ENCODE measurements at places on chromosomes 4 and X.
A peak's percentile ranks its signal among the peaks of the same experiment; 100 is the strongest.

- H3K36me3 ChIP-seq, result no peaks in the 10 kb centered on the region
- H3K4me3 ChIP-seq, result no peak overlapping the region
- no peak overlapping the region for H3K27ac ChIP-seq
- no peaks in the 10 kb centered on the region for H3K4me1 ChIP-seq
These were observed 698.0 kb downstream of the FAT4 start for GRCh38 chr4:126012691-126013290.

DNA sequence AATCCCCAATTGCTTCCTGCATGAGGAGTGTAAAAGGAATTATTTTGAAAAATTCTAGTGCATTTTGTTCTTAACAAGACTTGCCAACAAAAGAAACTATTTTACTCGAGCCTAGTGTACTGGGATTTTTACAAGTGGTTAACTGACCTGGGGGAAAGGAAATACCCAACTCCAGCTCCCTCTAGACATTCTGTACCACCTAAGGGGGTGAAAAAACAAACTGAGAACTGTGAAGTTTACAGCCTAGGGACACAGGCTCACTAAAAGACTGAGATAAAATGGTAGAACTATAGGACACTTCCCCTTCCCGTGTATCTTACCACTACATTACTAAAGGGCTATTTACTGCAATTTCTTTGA is 2.6 kb upstream of the ADH5 start:
- H3K27ac ChIP-seq, result peak overlapping the region; percentile 72
- peaks cover 28% of the 10 kb centered on the region for H3K4me1 ChIP-seq
- DNase-seq, result no peak
- H3K27me3 ChIP-seq, result no peaks in the 10 kb centered on the region

- DNase-seq, result peak; percentile 37
- H3K4me1 ChIP-seq, result peaks cover 18% of the 10 kb centered on the region
- no peaks in the 10 kb centered on the region for H3K27me3 ChIP-seq
- H3K4me3 ChIP-seq, result peak overlapping the region; percentile 88
These were observed 653 bp downstream of the PLA2G12A start for GRCh38 chr4:109729117-109729717.

DNA sequence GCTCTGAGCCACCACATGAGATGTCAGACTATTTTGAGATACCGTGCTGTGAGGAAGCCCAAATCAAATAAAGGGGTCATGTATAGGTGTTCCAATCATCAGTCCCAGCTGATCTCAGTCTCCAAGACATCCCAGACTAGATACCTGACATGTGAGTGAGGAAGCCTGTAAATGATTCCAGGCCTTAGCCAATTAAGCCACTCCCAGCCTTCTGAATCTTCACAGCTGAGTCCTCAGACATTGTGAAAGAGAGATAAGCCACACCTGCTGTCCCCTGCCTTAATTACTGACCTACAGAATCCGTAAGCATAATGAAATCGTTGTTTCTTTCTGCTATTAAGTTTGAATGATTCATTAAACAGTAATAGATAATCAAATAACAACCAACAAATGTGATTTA is 671.4 kb downstream of the ZNF674 start:
- peaks cover 37% of the 10 kb centered on the region for H3K27me3 ChIP-seq
- no peak overlapping the region for H3K27ac ChIP-seq
- no peak for DNase-seq
- no peaks in the 10 kb centered on the region for H3K4me1 ChIP-seq
- H3K4me3 ChIP-seq, result no peak overlapping the region

DNA sequence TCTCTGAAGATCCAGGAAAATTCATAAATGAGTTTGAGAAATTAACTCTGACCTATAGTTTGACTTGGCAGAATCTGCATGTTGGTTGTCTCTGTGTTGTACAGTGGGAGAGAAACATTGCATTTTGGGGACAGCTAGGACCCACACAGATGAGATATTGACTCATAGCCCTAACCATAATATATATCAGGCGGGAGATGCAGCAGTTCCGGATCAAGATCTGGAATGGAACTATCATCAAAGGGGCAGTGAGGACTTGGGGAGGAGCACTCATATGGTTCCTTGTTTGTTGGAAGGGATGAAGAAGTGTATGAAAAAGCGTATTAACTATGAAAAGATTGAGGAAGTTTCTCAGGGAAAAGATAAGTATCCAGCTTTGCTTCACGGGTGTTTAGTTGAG is 14.0 kb downstream of the CXCL2 start:
- H3K27ac ChIP-seq, result no peak overlapping the region
- no peaks in the 10 kb centered on the region for H3K27me3 ChIP-seq
- H3K36me3 ChIP-seq, result no peaks in the 10 kb centered on the region
- no peak overlapping the region for H3K4me3 ChIP-seq

- DNase-seq, result no peak
- H3K4me1 ChIP-seq, result no peaks in the 10 kb centered on the region
These were observed 22.2 kb upstream of the GCNA start for GRCh38 chrX:71556036-71556435.

GRCh38 chr4:175946472-175947116 is 119.0 kb upstream of the WDR17 start:
- no peak for DNase-seq
- H3K4me3 ChIP-seq, result no peak overlapping the region
- H3K27me3 ChIP-seq, result no peaks in the 10 kb centered on the region
- H3K36me3 ChIP-seq, result no peaks in the 10 kb centered on the region
- H3K4me1 ChIP-seq, result peaks cover under 1% of the 10 kb centered on the region
- no peak overlapping the region for H3K27ac ChIP-seq

GRCh38 chr4:4217113-4217512 is 9.6 kb downstream of the OTOP1 start:
- H3K36me3 ChIP-seq, result no peaks in the 10 kb centered on the region
- DNase-seq, result peak; percentile 10
- peak overlapping the region; percentile 68 for H3K27ac ChIP-seq
- H3K4me1 ChIP-seq, result peaks cover 15% of the 10 kb centered on the region
- no peak overlapping the region for H3K4me3 ChIP-seq

DNA sequence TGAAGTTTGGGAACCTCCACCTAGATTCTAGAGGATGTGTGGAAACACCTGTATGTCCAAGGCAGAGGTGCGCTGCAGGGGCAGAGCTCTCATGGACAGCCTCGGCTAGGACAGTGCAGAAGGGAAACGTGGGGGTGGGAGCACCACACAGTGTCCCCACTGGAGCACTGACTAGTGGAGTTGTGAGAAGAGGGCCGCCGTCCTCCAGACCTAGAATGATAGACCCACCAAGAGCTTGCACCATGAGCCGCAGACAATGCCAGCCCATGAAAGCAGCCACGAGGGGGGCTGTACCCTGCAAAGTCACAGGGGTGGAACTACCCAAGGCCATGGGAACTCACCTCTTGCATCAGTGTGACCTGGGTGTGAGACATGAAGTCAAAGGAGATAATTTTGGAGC is 274.5 kb upstream of the FMR1 start:
- H3K27me3 ChIP-seq, result no peaks in the 10 kb centered on the region
- no peaks in the 10 kb centered on the region for H3K4me1 ChIP-seq
- no peak overlapping the region for H3K4me3 ChIP-seq
- H3K36me3 ChIP-seq, result peaks cover 15% of the 10 kb centered on the region
- no peak overlapping the region for H3K27ac ChIP-seq

- no peak overlapping the region for H3K4me3 ChIP-seq
- H3K27me3 ChIP-seq, result no peaks in the 10 kb centered on the region
- no peaks in the 10 kb centered on the region for H3K36me3 ChIP-seq
- no peak overlapping the region for H3K27ac ChIP-seq
These were observed 75.0 kb downstream of the MGST2 start for GRCh38 chr4:139740531-139741041.

DNA sequence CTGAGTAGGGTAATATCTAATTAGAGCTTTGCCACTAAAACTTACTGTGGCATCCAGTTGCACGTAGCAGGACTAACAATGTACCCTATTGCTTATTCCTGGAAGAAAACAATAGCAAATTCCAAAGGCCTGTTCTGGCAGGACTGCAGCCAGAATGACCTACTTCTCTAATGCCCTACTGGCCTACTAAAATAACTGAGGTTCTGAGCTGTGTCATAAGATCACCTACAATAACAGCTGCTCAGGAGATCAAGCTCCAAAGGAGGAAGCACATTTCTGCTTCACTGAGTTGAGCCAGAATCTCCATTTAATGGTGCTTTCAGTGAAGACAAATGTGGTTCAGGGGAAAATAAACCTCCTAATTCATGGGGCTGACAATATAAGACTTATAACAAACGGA is 42.2 kb upstream of the CXCL8 start:
- H3K4me3 ChIP-seq, result no peak overlapping the region
- peaks cover 25% of the 10 kb centered on the region for H3K4me1 ChIP-seq

- peak; percentile 60 for DNase-seq
- H3K27me3 ChIP-seq, result no peaks in the 10 kb centered on the region
- H3K27ac ChIP-seq, result no peak overlapping the region
- no peak overlapping the region for H3K4me3 ChIP-seq
These were observed 254.0 kb downstream of the TMA16 start for GRCh38 chr4:163748449-163748848.

- no peak overlapping the region for H3K27ac ChIP-seq
- no peak overlapping the region for H3K4me3 ChIP-seq
- H3K36me3 ChIP-seq, result no peaks in the 10 kb centered on the region
- H3K27me3 ChIP-seq, result no peaks in the 10 kb centered on the region
- H3K4me1 ChIP-seq, result no peaks in the 10 kb centered on the region
These were observed 175.5 kb downstream of the DHRSX start for GRCh38 chrX:2325076-2325784.

- H3K36me3 ChIP-seq, result no peaks in the 10 kb centered on the region
- no peaks in the 10 kb centered on the region for H3K4me1 ChIP-seq
- no peak overlapping the region for H3K27ac ChIP-seq
These were observed 551.4 kb upstream of the ADGRL3 start for GRCh38 chr4:60648774-60649173.

DNA sequence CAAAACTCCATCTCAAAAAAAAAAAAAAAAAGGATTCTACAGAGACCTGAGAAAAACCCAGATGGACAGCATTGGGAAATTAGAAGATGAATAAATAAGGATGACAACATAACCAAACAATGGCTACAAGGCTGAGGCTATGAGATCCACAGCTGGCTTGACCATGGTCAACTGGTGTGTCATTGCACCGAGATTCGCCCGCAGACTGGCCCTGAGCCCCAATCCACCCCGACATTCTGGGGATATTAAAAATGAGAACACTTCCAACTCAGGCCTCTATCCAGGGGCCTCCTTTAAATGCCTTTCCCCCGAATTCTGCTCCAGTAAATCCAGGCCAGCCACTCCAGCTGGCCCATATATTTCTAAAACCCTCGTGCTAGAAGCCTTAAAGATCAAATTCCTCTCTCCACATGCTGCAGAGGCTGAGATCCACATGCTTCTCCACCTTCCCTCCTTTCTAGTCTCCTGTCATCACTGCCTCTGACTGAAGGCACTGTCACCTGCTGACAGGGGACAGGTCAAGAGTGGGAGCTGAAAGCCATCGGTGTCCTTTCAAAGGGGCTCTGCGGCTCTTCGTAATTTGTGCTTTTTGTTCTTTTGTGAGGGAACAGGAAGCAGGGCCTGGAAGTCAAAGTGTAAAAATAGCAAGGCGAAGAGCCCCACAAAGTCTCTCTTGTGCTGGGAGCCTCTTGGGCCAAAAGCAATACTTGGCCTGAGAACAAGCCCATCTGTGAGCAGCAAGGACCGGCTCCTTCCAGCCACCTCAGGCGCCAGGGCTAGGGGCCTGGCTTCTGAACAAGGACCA is 203.7 kb downstream of the NSUN7 start:
- no peaks in the 10 kb centered on the region for H3K27me3 ChIP-seq
- H3K4me3 ChIP-seq, result no peak overlapping the region

DNA sequence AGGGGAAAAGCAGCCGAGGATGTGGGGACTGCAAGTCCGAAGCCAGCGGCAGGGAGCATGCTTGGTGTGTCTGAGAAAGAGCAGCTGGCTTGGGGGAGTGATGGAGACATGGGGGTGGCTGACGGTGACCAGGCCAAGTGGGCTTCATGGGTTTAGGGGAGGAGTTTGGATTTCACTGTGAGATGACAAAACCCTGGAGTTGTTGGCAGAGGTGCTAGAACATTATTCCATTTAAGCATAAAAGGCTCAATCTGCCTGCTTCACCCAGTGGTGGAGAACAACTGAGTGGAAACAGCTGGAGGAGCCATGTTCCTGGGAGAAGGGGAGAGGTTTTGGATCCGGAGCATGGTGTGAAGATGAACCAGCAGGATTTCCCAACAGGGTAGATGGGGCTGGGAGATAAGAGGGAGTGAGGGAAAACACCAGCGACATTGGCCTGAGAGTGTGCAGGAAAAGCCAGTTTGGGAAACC is 318.0 kb upstream of the TAPT1 start:
- no peaks in the 10 kb centered on the region for H3K36me3 ChIP-seq
- no peak overlapping the region for H3K27ac ChIP-seq
- DNase-seq, result no peak
- no peaks in the 10 kb centered on the region for H3K4me1 ChIP-seq
- no peak overlapping the region for H3K4me3 ChIP-seq

- no peaks in the 10 kb centered on the region for H3K4me1 ChIP-seq
- no peak for DNase-seq
- no peak overlapping the region for H3K4me3 ChIP-seq
These were observed 584.6 kb downstream of the PRR32 start for GRCh38 chrX:127404161-127404560.

DNA sequence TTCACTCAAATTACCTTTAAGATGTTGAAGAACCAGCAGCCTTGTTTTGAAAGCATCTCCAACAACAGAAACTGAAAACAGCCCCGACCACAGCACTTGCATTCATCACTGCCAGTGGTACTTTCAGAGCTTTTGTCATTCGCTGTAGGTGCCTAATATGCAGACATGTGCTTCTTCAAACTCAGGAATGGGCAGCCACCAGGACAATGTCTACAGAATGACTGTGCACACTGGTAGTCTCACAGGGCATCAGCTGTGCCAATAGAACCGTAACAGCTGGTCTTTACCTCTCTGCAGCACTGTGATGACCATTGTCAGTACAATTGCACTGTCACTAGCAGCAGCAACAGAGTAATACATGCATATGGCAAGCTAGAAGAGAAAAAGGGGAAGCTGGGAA is 1149.7 kb downstream of the STPG2 start:
- H3K27me3 ChIP-seq, result no peaks in the 10 kb centered on the region
- H3K36me3 ChIP-seq, result no peaks in the 10 kb centered on the region
- H3K4me1 ChIP-seq, result no peaks in the 10 kb centered on the region

DNA sequence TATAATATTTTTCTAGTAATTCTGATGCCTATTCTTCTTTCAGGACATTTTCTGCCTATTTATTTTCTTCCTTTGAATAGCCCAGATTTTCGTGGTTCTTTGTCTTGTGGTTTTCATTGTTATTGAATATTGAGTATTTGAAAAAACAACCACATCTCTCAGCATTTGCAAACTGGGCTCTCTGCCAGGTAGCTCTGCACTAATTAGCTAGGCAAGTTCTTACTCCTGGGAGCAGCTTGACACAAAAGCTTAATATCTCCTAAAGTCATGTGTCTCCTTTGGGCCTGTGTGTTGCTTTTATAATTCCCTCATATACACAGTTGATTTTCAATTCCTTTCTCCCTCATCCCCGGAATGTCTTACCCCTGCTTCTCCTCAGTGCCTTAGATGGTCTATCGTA is 413.5 kb upstream of the GRIA3 start:
- H3K4me3 ChIP-seq, result no peak overlapping the region
- H3K27me3 ChIP-seq, result no peaks in the 10 kb centered on the region
- no peaks in the 10 kb centered on the region for H3K36me3 ChIP-seq
- no peak for DNase-seq
